Small intestine (tissue), 16 donors: ENCODE measurements at places on chromosomes 5 and 9. TPM values are rescaled to one million over a fixed set of nuclear protein-coding genes. Genes with fewer than 3 reads are reported as not detected.
A peak's percentile ranks its signal among the peaks of the same experiment; 100 is the strongest.

The MYOZ3 gene
- polyA plus RNA-seq = 0.31 TPM

DNA sequence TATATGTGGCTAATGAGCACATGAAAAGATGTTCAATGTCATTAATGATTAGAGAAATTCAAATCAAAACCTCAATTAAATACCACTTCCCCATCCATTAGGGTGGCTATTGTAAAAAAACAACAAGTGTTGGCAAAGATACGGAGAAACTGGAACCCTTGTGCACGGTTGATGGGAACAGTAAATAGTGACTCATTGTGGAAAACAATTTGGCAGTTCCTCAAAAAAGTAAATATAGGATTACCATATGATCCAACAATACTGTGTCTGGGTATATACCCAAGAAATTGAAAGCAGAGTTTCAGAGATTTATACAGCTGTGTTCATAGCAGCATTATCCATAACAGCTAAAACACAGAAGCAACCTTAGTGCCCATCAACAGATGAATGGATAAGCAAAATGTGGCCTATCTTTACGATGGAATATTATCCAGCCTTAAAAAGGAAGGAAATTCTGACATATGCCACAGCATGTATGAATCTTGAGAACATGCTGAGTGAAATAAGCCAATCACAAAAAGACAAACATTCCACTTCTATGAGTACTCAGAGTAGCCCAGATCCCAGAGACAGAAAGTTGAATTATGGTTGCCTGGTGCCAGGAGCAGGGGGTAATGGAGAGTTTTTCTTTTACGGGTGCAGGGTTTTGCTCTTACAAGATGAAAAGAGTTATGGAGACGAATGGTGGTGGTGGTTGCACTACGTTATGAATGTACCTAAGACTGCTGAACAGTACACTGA, 41.4 kb upstream of the LRRC14B start:
- no peak for DNase-seq

- DNase-seq = peak; percentile 40
These were observed at the start of gene ANXA1 for GRCh38 chr9:73151653-73152542. Gene ANXA1 (plus strand): TSS chr9:73151865. CDS start chr9:73158536, 6,671 bp downstream.

DNA sequence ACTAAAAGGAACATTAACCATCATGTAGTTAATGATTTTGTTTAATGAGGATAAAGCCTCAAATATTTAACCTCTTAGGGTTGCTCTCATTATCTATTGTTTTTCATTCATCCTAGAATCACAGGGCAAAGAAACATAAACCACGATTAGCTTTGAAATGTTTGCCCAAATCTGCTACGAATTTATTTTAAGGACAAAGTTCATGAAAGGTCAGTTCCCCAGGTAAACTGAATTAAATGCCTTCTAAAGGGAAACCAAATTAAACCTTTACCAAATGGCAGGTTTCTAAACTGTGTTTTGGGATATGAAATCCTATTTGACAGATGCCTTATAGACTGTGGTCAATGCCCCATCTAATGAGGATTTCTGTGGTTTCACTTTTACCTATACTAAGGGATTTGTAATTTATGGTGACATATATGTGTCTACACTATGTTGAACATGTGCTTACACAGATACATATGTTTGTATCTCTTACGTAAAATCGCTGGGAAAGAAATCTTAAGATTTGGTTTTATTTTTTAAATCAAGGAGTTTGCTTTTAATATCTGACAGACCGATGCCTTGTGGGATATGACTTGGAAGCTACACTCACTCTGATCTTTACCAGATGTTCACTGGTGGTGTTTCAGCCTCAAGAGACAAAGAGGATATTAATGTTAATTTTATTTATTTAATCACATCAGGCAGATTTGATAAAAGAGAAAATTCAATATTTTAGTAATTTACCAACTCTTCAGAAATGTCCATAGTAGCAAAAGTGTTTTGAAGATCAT, 188.4 kb downstream of the GLIS3 start:
- no peak for DNase-seq

The KCNT1 gene
- 0.22 TPM for polyA plus RNA-seq

GRCh38 chr5:78162253-78162862, 132.1 kb downstream of the AP3B1 start:
- peak; percentile 7 for DNase-seq

DNA sequence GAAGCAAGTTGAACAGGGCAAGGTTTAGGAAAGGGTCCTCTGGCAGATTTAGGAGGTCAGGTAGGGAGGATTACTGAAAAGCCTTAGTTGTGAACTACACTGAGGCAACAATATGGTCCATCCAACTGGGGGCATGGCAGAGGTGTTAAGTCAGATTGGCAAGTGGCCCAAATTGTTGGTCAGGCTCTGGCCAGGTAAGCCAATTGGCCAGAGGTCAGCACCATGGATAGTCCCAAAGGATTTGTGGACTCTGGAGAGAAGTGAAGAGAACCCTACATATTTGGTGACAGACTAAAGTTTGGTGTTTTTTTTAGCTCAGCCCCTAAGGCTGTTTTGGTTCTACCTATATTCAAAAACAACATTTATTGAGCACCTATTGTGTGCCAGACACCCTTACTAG, 39.1 kb upstream of the RASGRF2 start:
- no peak for DNase-seq

DNA sequence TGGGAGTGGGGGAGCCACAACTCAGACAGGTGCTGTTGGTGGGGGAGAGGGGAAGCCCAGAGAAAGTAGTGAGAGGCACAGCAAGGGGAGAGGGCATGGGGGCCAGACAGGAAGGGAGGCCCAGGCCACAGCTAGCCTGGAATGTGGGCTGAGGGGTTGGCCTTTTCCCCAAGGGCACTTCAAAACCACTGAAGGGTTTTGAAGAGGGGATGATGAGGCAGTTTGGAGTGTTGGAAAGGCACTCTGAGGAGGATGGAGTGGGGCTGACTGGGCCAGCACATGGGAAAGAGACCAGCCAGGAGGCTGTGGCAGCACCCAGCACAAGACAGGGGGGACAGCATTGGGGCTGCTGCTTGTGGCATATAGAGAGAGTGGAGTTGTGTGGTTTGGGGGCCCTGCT, 3.8 kb downstream of the PSD2 start:
- DNase-seq = no peak

DNA sequence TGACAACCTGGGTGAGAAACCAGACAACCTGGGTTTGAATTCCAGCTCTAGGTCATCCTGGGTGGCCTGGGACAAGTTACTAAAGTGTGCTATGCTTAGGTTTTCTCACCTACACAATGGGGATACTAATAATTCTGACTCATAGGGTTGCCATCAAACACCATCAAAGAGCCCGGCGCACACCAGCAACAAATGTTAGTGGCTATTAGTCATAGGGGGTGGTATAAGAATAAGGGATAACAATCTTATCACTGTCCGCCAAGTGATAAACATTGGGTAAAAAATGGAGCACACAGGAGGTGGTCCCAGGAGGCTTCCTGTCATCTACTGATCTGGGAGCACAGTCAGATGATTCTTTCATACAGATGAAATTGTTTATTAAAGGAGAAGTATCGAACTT, 61.4 kb upstream of the AFAP1L1 start:
- no peak for DNase-seq
